Thoracic aorta endothelial cell (primary cell): ENCODE measurements at places on chromosomes 1 and 21. TPM values are rescaled to one million over a fixed set of nuclear protein-coding genes. Genes with fewer than 3 reads are reported as not detected.

Gene B3GALT2
- not detected in 2 replicates for total RNA-seq

Gene LRRC38
- not detected in 2 replicates for total RNA-seq

Gene DEGS1
- 147 and 148 TPM in 2 replicates for total RNA-seq

Gene OR2T29
- not detected in 2 replicates for total RNA-seq

Gene KAZN
- total RNA-seq: 1.5 and 2.4 TPM in 2 replicates

Gene SPATA1
- total RNA-seq: 0.36 and 1.1 TPM in 2 replicates

Gene PAX7
- total RNA-seq: not detected in 2 replicates

Gene CLIC6
- under 0.01 TPM in 1 of 2 replicates, not detected in the other for total RNA-seq

Gene SPATA46
- not detected in 2 replicates for total RNA-seq

Gene FAM78B
- 0.36 and 0.40 TPM in 2 replicates for total RNA-seq

Gene CD52
- total RNA-seq: not detected in 2 replicates

Gene SPRR2F
- total RNA-seq: not detected in 2 replicates

Gene CFHR2
- not detected in 2 replicates for total RNA-seq

Gene CATSPER4
- total RNA-seq: not detected in 2 replicates

Gene LCE1D
- total RNA-seq: not detected in 2 replicates

Gene NTNG1
- total RNA-seq: 0.13 and 1.0 TPM in 2 replicates

Gene KCNJ15
- 0.13 and 0.50 TPM in 2 replicates for total RNA-seq

Gene RNU1-1
- total RNA-seq: under 0.01 TPM in 2 replicates

Gene ECM1
- total RNA-seq: 0.57 and 0.93 TPM in 2 replicates

Gene ETV3L
- not detected in 2 replicates for total RNA-seq

Gene C1orf87
- total RNA-seq: not detected in 2 replicates

Gene HLX
- 13.2 and 20.8 TPM in 2 replicates for total RNA-seq

Gene TSPAN2
- 1.1 and 2.0 TPM in 2 replicates for total RNA-seq

Gene ZBTB8A
- 7.1 and 8.5 TPM in 2 replicates for total RNA-seq

Gene DPT
- total RNA-seq: not detected in 2 replicates

Gene TEX38
- total RNA-seq: not detected in 2 replicates

Gene IVL
- total RNA-seq: not detected in 2 replicates

Gene DNAJC8
- 91.3 and 100 TPM in 2 replicates for total RNA-seq

Gene AADACL4
- not detected in 2 replicates for total RNA-seq

Gene PADI2
- total RNA-seq: not detected in 2 replicates

Gene TCHH
- under 0.01 TPM in 2 replicates for total RNA-seq

Gene KCNC4
- 8.8 and 13.6 TPM in 2 replicates for total RNA-seq

Gene HSD11B1
- not detected in 2 replicates for total RNA-seq

Gene CFHR5
- not detected in 2 replicates for total RNA-seq

Gene PGLYRP4
- total RNA-seq: not detected in 2 replicates

Gene RXRG
- total RNA-seq: not detected in 2 replicates

Gene RIMKLA
- total RNA-seq: under 0.01 and 0.14 TPM in 2 replicates

Gene TMCC2
- total RNA-seq: 1.7 and 2.2 TPM in 2 replicates

Gene TAF13
- 84.2 and 144 TPM in 2 replicates for total RNA-seq

Gene STIL
- 33.8 and 47.2 TPM in 2 replicates for total RNA-seq

Gene TTLL7
- total RNA-seq: 6.5 and 11.8 TPM in 2 replicates

Gene TTC3
- 165 and 252 TPM in 2 replicates for total RNA-seq

Gene ADORA3
- total RNA-seq: 0.13 TPM in 1 of 2 replicates, not detected in the other

Gene SH2D1B
- 0.07 TPM in 1 of 2 replicates, not detected in the other for total RNA-seq

Gene IL20
- total RNA-seq: not detected in 2 replicates

Gene FAM229A
- 1.1 and 1.5 TPM in 2 replicates for total RNA-seq

Gene TBX15
- total RNA-seq: under 0.01 and 0.07 TPM in 2 replicates

Gene PLPPR5
- not detected in 2 replicates for total RNA-seq

Gene UBASH3A
- not detected in 2 replicates for total RNA-seq
